ENCODE measurements at places on chromosomes 5 and 9. TPM values are rescaled to one million over a fixed set of nuclear protein-coding genes. Genes with fewer than 3 reads are reported as not detected.

ADAMTS19 gene
- total RNA-seq = not detected

PARP8 gene
- 0.46 TPM for total RNA-seq

DDX4 gene
- total RNA-seq = not detected

DAB2IP gene
- total RNA-seq = 11.6 TPM

PCDHA1 gene
- 0.32 TPM for total RNA-seq

NOP16 gene
- 39.2 TPM for total RNA-seq

TRAF2 gene
- 11.4 TPM for total RNA-seq

TAS2R1 gene
- not detected for total RNA-seq

RPL37 gene
- 192 TPM for total RNA-seq

IFNK gene
- not detected for total RNA-seq

DEPDC1B gene
- total RNA-seq = 17.3 TPM

PTGDS gene
- 0.65 TPM for total RNA-seq

ZNG1F gene
- 6.5 TPM for total RNA-seq

PLAC8L1 gene
- total RNA-seq = not detected

CER1 gene
- total RNA-seq = not detected

BAG1 gene
- 39.1 TPM for total RNA-seq

CCL27 gene
- not detected for total RNA-seq

CDH9 gene
- total RNA-seq = not detected

IFNA14 gene
- total RNA-seq = not detected

IPPK gene
- total RNA-seq = 16.3 TPM

TSSK1B gene
- not detected for total RNA-seq

PAX5 gene
- total RNA-seq = not detected

HTR4 gene
- total RNA-seq = not detected

C7 gene
- 0.32 TPM for total RNA-seq

PFDN1 gene
- total RNA-seq = 70.4 TPM

BTNL8 gene
- total RNA-seq = not detected

ARRDC3 gene
- total RNA-seq = 102 TPM

SVEP1 gene
- 0.30 TPM for total RNA-seq

Measured in epithelial cell of umbilical artery (primary cell).